ENCODE measurements at places on chromosomes 1 and 21. TPM values are rescaled to one million over a fixed set of nuclear protein-coding genes. Genes with fewer than 3 reads are reported as not detected.

- DNase-seq: no peak
Observed at GRCh38 chr1:192527111-192527795, 48.3 kb upstream of the RGS1 start.

DNA sequence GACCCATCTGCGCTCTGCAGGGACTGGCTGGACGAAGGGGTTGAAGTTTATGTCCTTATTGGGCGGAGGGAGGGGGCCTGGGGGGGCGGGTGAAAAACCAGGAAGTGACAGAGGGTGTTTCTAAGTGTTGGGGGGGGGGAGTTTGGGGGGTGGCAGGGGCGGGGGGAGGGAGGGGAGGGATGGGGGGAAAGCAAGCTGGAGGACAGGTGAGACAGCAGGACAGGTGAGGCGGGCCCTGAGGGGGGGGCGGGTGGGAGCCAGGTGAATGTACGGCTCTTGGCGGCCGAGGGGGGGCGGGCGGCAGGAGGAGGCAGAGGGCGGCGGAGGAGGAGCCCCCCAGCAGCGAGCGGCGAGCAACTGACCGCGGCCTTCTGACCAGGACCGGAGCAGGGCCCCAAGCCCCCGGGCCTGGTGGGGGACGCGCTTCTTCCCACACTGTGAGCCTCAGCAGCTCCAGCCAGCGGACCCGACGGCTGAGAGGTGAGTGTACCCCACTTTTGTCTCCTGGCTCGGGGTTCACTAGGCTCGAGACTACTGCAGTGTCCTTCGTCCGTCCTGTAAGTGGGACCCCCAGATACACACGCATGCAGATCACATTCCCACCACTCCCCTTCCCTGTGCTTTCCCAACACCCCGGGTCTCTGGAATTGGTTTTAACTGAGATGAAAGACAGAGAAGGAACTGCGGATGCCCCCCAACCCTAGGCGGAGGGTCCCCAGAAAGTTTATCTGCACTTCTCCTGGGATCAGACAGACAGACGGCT lies at the start of gene ZBTB7B:
Gene ZBTB7B (plus strand): TSS at position 339 of the 763 bp plus-strand sequence. CDS start 11,859 bp downstream, outside the sequence.
- no peak for DNase-seq

DNA sequence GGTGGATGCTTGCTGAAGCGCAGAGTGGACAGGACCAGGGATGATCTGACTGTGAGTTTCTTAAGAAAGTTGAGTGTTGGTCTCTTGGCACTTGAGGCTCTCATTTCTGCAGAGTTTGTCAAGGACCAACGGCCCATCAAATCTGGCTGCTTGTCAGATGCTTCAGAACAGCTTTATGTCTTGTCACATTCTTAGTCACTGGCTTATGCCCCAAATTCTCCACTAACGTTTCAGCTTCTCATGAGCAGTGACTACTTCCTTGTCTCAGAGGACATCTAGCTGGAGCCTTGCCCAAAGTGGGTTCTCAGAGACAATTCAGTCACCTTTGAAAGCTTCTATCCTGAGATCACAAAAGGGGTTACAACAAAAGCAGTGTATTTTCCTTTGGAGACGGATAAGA lies 92.3 kb downstream of the ST6GALNAC5 start:
- DNase-seq: no peak

DNA sequence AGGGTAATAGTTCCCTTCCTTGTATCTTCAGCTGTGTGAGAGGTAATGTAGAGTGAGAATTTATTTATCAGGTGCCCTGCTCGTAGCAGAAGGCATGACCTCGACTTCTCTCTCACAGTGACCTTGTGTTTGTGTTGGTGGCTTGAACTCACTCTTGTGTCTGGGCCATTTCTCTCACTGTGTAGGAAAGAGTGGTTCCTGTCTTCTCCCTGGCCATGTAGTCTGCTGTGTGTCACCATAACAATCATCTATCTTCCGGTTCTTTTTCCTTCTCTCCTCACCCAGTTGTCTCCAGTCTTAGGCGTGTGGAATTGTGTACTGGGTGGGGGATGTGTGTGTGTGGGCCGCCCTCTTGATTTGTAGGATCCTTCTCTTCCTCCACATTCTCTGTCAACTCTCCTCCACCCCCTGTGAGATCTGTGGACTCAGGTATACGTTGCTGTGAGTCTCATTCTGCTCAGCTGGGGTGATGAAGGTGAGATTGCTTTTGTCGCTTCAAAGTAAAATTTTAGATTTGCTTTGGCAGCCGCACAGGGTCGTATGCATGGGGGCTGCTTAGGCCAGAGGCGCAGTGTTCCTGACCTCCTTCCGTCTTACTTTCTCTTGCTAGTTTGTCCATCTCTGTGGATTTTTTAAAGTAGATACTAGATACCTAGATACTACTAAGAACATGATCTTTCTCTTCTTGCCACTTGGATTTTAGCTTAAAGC lies 31.6 kb downstream of the MAPKAPK2 start:
- peak; percentile 33 for DNase-seq

- peak; percentile 91 for DNase-seq
Observed at GRCh38 chr1:234969581-234970400, 158.8 kb downstream of the TOMM20 start.

DNA sequence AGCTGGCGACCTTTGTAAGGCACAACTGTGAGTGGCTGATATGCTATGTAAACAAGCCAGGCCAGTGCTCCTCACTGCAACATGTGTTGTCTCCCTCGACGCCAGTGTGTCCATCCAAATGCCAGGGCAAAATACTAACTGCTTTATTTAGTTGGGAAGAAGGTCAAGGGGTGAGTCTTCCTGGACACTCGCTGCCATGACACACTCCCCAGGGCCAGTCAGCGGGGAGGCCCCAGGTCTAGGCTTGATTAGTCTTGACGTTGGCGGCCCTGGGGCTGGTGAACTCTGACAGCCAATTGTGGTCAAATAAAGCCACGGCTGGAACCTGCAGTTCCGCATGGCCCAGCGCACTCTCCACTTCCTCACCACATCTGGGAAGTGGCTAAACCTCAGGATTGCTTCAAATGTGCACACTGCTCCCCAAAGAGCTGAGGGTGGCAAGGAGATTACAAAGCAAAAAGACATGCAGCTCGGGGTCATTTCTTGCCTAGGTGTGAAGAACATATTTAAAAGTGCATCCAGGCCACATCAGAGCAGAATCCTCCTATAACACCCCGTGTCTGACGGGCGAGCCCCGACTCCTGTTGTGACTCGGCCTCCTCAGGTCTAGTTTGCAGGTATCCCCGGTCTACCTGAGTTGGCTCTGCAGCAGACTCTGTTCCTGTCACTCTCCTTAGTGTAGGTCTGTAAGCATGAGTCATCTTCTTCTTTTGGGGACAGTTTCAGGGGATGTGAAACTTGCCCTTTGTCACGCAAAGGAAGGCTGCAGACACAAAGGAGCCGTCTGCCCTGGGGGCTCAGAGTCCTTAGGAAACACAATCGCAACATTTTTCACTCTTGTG lies 183.5 kb downstream of the RUNX1 start:
- DNase-seq: no peak

DNA sequence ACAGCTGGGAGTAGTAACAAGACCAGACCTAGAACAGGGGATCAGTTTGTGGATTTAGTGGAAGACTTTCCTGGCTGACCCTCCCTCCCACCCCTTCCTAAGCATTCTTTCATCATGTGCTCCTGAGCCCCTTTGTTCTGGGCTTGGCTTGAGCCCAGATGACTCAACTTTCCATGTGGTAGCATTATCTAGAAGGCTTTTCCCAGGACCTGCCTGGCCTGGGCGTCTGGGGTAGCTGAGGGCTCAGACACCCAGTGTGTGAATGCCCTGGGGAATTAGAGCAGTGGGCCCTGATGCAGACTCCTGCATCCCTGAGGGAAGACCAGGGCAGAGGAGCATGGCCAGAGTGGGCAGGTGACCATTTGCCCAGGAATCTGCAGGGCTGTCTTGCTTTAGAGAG lies 44.1 kb upstream of the TSPAN2 start:
- no peak for DNase-seq

GJB3 gene
- not detected for total RNA-seq

AADACL4 gene
- not detected for total RNA-seq

PRKCZ gene
- total RNA-seq: 1.4 TPM

All from mesenteric fat pad (tissue), 1 donor.